ENCODE measurements at places on chromosomes 5 and 9. TPM values are rescaled to one million over a fixed set of nuclear protein-coding genes. Genes with fewer than 3 reads are reported as not detected.

- peak; percentile 77 for DNase-seq
Observed at GRCh38 chr5:32223972-32224609, 50.0 kb upstream of the GOLPH3 start.

DNA sequence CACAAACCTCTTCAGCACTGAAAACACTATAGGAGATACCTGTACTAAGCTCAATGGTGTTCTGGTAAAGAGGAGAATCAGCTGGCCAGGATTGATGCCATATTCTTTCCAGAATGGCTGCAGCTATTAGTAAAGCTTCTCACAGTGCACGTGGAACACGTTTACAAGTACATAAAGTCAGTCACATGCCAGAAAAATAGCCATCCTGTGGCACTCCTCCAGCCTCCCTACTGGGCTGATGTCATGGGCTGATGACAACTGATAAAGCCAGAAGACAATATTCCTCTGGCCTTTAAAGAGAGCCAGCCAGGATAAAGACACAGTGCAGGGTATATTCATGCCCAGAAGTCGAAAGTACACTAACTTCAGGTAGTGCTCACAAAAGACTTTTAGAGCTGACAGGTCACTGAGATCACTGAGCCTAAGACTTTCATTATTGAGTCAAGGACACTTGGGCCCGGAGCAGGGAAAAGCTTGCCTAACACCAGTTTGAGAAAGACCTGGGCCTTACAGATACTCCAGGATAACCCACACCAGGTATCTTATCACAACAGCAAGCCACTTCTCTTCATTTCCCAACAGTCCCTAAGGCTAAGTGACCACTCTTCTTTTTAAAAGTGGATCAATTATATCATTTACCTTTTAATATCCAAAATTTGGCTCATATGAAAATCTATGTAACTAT, 29.4 kb downstream of the ABITRAM start:
- peak; percentile 61 for DNase-seq

DNA sequence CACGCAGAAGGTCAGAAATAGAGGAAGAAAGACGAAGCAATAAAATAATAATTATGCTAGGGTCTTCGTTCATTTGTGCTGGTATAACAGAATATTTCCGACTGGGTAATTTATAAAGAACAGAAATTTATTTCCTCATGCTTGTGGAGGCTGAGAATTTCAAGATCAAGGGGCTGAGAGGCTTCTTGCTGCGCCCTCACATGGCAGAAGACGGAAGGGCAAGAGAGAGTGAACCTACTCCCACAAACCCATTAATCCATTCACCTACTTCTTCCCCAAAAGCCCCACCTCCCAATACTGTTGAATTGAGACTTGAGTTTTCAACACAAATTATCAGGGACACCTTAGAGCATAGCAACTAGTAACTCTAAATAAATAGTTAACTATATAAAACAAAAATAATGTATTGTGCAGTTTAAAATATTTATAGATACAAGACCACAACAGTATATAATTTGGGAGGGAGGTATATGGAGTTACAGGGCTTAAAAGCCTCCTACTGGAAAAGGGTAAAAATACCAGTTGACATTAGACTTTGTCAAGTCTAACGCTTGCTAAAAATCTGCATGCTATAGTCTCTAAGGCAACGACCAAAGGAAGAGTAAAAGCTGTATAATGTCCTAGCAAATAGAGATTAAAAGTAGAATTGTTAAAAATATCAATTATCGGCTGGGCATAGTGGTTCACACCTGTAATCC, 40.3 kb upstream of the NAA35 start:
- peak; percentile 56 for DNase-seq

DNA sequence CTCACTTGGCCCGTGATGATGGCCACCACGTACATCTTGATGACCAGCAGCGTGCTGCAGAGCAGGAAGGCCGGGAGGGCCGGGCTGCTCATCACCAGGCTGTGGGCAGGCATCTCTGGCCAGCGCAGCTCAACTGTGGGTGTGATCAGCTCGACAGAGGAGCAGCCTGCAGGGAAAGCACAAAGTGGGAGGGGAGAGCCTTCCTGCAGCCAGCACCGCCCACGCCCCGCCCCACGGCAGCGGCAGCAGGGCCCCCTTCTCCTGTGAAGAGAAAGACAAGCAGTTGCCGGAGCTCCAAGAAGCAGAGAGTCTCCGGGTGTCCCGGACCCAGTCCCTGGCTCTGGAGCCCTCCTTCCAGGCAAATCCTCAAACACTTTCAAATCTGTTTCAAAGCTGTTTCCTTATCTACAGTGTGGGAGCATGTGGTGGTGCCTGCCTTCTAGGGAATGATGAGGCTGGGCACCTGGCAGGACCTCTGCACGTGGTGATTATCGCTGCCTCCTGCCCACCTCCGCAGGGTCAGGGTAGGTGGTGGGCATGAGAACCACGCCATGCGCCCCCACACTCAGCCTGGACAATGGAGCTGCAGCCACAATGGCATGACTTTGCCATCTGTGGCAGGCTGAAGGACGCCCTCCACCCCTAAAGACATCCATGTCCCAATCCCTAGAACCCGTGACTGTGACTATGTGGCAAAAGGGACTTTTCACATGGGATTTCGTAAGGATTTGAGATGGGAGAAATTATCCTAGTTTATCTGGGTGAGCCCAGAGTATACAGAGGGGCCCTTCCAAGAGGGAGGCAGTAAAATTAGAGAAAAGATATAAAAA, at the start of gene PTGES:
Gene PTGES (minus strand): TSS at position 143 of the 830 bp plus-strand sequence. CDS start 30 bp downstream, at position 113.
- DNase-seq = peak; percentile 94

DNA sequence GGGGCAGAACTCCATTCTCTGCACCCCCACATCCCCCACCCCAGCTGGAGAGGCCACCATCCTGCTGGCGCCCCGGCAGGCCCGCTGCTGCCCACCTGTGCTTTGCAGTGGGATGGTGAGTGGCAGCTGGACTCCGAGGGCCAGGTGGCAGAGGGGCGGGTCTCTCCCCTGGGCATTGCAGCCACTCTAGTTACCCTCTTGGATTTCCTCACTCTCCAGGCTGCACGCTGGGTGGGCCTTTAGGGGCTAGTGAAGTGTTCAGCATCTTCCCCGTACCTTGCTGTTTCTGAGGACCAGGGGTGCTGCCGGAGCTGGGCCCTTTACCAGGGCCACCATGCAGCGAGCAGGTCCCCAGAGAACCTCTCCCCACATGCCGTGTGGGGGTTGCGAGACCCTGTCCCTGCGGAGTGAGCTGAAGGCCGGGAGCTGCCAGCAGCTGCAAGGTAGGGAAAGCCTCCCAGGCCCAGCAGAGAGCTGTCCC, 88.4 kb upstream of the SH3PXD2B start:
- DNase-seq = no peak

- DNase-seq = no peak
Observed at GRCh38 chr5:145944328-145944727, 8.0 kb downstream of the SH3RF2 start.

GRCh38 chr5:150585781-150586341, 54.6 kb upstream of the SYNPO start:
- no peak for DNase-seq

DNA sequence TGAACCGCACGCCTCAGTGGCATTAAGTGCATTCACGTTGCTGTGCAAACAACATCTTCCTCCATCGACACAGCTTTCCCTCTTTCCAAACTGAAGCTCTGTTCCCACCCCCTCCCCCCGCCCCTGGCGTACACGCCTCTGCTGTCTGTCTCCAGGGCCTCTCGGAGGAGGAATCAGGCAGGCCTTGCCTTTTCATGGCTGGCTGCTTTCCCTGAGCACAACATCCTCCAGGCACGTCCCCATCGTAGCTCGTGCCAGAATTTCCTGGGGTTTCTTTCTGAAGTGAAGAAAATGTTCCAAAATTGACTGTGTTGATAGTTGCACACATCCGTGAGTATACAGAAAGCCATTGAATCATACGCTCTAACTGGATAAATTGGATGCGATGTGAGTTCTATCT, 22.3 kb upstream of the TMEM250 start:
- no peak for DNase-seq

The NOTCH1 gene
- polyA plus RNA-seq = 1.5 TPM

The CREBRF gene
- polyA plus RNA-seq = 3.5 TPM

The GDA gene
- not detected for polyA plus RNA-seq

The MRPS2 gene
- polyA plus RNA-seq = 51.7 TPM

The OMD gene
- polyA plus RNA-seq = 0.13 TPM

The SYK gene
- polyA plus RNA-seq = not detected

All from GM23248 (cell line).